ENCODE measurements at places on chromosomes 2 and 18.

- no peak for DNase-seq
Observed at GRCh38 chr2:96505231-96505889, at the start of gene NEURL3. NEURL3 (minus strand) TSS chr2:96505357; CDS start chr2:96505286, 71 bp downstream.

DNA sequence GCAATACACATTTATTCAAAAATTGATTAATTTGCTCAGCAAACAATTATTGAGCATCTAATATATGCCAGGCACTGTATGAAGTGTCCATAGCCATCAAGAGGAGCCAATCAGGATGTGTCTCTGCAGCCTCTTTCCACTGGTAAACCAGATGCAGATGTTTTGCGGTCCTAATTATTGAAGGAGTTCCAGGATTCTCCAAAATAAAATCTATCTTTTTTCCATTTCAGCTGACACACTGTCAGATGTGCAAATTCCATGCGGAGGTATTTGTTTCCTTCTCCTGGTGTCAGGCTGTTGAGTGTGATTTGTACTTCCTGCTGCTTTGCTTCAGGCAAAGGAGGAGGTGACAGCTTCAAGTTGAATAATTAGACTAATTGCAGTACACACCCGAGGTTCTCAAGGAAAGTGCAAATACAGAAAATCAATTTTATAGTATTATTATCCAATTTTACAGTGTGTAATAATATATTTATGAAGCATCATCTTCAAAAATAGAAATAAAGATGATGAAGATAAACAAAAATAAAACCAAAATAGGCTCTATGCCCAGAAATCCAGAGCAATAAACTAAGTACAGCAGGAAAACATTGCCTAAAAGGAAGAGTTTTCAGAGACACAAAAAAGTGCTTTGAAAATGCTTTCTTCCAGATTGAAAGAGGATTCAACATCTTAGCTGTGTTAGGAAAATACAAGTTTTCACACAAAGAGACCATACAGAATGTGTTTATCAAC is 1352.9 kb upstream of the CHAC2 start:
- DNase-seq, result no peak

DNA sequence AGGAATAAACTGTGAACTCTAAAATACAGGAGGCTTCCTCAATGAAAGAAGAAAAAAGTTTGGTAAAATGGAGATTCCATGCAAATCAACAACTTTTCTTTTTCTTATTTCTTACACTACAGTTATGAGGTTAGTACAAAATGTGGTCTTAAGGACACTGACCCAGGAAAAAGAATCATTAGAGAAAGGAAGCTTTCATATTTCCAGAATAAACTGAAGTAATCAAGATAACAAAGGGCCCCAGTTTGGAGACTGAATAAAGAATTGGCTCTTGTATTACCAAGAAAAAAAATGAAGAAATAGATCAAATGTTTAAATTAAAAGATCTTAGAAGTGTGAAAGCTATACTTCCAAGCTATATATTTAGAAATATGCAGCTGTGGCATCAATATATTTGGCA is 72.3 kb downstream of the SLC66A3 start:
- no peak for DNase-seq

DNA sequence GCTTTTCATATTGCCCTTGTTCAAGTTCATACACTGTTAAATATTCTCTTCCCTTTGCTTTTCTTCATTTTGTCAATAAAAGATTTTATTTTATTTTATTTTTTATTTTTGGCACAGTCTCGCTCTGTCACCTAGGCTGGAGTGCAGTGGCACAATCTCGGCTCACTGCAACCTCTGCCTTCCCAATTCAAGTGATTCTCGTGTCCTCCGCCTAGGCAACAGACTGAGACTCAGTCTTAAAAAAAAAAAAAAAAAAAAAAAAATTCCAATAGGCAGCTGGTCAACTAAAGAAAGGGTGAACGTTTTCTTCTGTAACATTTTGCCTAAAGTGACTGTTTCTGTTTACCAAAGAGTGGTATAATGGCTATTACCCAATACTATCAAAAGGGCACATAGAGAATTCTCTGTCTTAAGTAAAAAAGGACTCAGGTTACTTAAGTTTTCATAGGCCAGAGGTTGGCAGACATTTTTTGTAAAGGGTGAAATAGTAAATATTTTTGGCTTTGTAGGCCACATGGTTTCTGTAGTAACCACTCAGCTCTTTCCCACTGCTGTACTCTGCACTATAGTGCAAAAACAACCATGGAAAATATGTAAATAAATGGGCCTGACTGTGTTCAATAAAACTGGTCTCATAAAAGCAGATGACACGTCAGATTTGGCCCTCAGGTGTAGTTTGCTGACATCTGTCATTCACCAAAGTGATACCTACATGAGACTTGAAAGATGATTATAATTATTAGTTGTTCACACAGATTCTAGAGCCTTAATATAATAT is 113.4 kb downstream of the MIB1 start:
- no peak for DNase-seq

DNA sequence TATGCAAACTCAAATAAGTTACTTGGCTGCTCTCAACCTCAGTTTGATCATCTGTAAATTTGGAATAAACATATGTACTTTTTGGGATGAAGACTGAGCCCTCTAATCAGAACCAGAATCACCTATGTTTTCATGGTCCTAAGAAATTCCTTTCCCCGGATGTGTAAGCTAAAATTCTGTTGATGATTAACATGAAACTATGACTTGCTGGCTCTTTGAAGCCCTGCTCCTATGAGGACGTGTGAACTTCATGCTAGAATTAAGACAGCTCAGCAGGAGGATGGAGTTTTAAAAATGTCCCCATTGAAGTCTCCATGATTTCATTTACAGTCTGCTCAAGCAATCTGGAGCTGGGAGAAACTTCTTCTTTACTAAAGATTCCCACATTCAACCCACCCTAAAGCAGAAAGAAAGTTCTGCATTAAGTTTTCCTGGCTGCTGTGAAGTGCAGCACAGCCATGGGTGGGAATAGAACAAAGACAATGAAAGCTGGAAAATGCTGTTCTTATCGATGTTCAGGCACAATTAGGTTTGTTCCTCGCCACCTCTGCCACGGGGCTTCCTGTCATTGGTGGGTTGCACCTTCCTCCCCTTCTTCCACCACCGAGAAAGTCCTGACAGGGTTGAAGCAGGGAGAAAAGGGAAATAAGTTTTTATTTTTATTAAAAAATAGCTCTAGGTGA is 50.9 kb downstream of the ADCYAP1 start:
- no peak for DNase-seq

- no peak for DNase-seq
Observed at GRCh38 chr2:145411493-145411892, 891.6 kb upstream of the ZEB2 start.

GRCh38 chr18:40355726-40356125 is 1599.3 kb upstream of the PIK3C3 start:
- DNase-seq, result peak; percentile 33

- DNase-seq, result no peak
Observed at GRCh38 chr2:96320728-96321622, 4.1 kb upstream of the ITPRIPL1 start.

GRCh38 chr2:23772684-23773083 is 154.2 kb downstream of the ATAD2B start:
- DNase-seq, result no peak

DNA sequence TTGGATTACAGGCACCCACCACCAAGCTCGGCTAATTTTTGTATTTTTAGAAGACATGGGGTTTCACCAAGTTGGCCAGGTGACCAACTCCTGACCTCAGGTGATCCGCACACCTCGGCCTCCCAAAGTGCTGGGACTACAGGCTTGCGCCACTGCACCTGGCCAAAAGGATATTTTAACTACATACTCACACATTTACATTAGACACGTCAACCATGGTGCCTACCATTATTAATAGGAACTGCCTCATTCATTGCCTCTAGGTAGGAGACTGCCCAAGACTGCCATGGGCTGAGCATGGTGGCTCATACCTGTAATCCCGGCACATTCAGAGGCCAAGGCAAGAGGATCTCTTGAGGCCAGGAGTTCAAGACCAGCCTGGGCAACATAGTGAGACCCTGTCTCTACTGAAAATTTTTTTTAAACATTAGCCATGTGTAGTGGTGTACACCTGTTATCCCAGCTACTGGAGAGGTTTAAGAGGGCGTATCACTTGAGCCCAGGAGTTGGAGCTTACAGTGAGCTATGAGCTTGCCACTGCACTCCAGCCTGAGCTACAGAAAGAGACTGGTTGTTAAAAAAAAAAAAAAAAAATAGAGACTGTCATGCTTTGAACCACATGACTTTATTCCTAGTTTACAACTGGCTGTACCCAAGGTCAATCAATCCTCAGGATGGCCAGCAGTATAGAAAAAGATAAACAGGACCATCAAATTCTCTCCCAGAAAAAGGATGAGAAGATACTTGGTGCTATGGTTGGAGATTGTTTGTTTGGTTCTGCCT is 31.1 kb upstream of the EPC2 start:
- no peak for DNase-seq

DNA sequence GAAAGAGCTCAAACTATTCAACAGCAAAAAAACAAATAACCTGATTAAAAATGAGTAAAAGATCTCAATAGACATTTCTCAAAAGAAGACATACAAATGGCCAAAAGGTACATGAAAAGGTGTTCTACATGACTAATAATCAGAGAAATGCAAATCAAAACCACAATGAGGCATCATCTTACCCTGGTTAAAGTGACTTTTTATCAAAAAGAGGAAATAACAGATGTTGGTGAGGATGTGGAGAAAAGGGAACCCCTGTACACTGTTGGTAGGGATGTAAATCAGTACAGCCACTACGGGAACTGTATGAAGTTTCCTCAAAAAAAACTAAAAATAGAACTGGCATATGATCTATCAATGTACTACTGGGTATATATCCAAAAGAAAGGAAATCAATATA is 39.8 kb upstream of the TMEM163 start:
- DNase-seq, result no peak

- peak; percentile 62 for DNase-seq
Observed at GRCh38 chr2:133780099-133780996, 212.1 kb upstream of the NCKAP5 start.

DNA sequence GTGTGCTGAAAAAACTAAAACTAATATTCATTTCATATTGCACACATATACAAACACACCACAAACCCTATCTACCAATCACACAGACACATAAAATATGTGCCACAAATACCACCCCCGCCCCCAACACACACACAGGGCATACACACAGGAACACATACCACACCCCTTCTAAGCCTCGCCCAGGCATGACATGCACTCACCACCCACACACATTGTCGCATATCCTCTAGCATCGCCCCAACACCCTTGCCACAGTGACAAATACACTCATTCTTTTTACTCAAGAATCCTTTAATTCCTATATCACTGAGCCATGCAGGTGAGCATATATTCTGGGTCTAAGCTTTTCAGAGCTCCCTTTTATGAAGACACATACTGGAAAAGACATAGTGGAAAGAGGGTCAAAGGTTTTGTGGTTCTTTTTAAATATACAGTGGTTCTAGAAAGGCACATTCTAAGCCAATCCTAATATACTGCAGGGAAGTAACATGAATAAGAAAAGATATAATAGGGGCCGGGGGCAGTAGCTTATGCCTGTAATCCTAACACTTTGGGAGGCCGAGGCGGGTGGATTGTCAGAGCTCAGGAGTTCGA is 24.5 kb upstream of the LCLAT1 start:
- no peak for DNase-seq

DNA sequence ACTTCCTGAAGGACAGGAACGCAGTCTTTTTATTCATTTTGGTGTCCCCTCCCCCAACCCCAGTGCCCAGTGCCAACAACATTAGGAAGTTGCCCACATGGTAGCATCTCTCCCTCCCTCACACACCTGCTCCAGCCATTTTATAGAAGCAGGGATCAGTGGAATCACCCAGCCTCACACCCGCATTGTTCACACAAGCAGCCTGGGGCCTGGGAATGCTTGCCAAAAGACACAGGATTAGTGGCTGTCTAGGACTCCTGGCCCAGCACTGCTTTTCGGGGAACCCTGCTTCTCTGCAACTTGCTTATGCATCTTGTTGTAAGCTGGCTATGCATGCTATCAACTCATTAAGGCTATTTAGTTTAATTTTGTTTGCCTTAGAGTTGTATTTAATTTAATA is 17.9 kb downstream of the TMEM37 start:
- no peak for DNase-seq

DNA sequence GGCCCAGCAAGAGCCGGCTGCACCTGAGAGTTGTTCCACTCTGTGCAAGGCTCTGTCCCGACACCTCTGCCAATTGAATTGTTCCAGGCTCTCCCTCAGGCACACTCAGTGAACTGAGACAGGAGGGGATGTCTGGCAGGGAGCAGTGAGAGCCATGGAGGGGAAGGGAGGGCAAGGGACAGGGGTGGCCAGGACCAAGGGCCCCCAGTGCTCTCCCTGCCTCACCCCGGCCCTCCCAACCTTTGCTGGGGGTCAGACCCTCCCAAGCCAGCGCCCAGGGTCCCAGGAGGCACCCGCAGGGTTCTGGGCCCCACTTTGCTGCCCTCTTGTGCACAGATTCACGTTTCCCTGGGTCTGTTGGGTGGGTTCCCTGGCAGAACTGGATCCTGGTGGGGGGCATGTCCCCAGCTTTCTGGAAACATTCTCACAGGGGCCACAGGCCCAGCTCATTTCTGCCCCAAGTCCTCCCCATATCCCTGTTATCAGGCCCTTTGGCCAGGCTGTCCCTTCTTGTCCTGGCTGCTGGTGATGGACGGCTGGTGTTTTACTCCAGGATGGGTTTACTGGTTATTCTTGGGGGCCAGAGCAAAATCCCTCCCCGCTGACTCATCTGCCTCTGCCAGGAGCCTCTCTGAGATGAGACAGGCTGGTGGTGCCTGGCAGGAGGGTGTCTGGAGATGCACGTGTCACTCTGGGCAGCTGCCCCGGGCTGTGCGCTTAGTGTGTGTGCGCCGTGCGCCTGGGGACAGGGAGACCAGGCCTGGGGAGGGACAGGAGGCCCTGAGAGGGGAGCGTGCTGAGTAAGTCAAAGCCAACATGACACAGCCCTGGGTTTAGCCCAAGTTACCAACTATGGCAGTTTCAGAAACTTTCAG is 136.5 kb upstream of the CTDP1 start:
- no peak for DNase-seq

GRCh38 chr2:179354739-179355537 is 90.3 kb upstream of the SESTD1 start:
- no peak for DNase-seq

- DNase-seq, result no peak
Observed at GRCh38 chr2:193153576-193153975, 958.8 kb upstream of the TMEFF2 start.

GRCh38 chr18:69968039-69968438 is 20.4 kb upstream of the CD226 start:
- no peak for DNase-seq

GRCh38 chr2:102841107-102841840 is 79.4 kb downstream of the TMEM182 start:
- DNase-seq, result peak; percentile 43

GRCh38 chr2:133642791-133643191 is 74.5 kb upstream of the NCKAP5 start:
- no peak for DNase-seq

GRCh38 chr2:150279686-150280085 is 207.8 kb downstream of the RND3 start:
- no peak for DNase-seq

- DNase-seq, result no peak
Observed at GRCh38 chr2:192438239-192438638, 243.5 kb upstream of the TMEFF2 start.

- no peak for DNase-seq
Observed at GRCh38 chr2:201377218-201377617, 20.1 kb upstream of the FLACC1 start.

- DNase-seq, result no peak
Observed at GRCh38 chr2:153963256-153963655, 91.5 kb downstream of the GALNT13 start.

All from stromal cell of bone marrow (primary cell).